ENCODE measurements at places on chromosomes 16 and 17. TPM values are rescaled to one million over a fixed set of nuclear protein-coding genes. Genes with fewer than 3 reads are reported as not detected.

SCGB1C2 gene
- not detected for total RNA-seq

KRT25 gene
- total RNA-seq: not detected

C16orf92 gene
- not detected for total RNA-seq

PITPNM3 gene
- 0.66 TPM for total RNA-seq
